ENCODE measurements at places on chromosomes 1 and 21.
A peak's percentile ranks its signal among the peaks of the same experiment; 100 is the strongest.

DNA sequence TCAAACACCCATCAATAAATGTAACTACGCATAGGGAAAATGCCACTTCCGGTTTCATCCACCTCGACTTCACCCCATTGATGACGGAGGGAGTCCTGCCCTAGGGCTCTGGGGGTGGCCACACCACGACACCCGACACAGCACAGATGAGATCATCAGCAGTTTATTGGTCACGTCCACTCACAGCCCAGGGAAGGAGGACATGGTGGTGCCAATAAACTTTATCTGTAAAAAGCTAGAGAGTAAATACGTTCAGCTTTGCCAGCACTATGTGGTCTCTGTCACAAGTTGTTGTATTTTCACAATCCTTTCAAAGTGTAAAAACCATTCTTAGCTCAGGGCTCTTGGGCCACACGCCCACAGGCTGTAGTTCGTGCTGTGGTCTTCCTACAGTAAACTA is 16.3 kb downstream of the SETD4 start:
- peak; percentile 94 for DNase-seq

DNA sequence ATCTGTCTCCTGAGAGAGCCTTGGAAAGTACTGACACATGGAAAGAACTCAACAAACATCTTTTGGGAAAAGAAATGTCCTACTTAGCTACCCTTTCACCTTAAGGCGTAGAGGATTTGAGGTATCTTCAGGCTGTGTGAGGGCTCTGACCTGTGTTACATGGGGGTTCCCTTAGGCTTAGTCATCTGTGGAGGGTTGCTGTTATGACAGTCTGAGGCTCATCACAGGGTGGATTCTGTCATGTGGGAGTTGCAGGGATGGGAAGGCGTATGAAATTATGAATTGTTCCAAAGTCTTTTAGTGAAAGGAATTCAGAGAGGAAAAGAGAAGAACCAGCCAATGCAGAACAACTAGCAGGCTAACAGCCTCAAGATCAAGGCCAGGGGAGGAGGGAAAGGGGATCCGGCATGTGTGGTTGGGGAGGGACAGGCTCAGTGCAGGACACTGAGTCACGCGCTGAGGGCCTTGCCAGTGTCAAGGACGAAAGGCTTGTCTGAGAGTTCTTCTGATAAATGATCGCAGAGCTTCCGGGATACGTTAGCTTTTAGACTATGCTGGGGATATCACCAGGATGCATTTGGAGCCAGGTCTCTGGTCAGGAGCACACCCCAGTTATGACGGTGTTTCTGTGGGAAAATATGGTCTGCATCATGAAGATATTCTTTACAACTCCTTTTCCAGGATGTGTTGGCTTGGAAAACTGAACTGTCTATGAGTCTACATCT is 24.6 kb upstream of the PLA2G2C start:
- no peak for DNase-seq

DNA sequence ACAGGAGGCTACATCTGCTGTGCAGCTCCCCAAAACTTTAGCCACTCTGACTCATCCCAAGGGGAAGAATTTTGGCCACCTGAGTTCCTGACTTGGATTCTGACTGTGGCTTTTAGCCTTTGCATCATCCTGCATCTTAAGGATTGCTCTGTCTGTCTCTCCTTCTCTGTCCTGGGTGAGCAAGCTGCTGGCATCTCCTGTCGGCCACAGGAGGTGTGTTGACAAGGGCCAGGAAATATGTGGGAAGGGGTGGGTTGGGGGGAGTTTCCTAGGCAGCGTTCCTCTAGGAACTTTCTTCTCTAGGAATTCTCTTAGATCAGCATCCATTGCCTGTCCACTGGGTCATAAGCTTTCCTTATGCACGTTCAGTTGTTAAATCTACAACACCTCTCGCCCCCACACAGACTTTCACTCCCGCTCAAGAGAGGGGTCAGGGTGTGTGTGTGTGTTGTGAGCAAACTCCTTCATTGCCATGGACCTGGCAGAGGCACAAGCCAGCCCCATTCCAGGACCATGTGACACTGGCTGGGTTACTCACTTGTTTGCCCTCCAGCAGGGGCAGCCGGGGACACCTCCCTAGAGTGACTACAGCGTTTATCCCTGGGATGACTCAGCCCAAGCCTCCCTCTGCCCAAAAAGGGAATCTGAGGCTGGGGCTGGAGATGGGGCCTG is 145.0 kb upstream of the DUSP10 start:
- peak; percentile 93 for DNase-seq

GRCh38 chr1:111234866-111235265 is 7.4 kb downstream of the CHI3L2 start:
- no peak for DNase-seq

DNA sequence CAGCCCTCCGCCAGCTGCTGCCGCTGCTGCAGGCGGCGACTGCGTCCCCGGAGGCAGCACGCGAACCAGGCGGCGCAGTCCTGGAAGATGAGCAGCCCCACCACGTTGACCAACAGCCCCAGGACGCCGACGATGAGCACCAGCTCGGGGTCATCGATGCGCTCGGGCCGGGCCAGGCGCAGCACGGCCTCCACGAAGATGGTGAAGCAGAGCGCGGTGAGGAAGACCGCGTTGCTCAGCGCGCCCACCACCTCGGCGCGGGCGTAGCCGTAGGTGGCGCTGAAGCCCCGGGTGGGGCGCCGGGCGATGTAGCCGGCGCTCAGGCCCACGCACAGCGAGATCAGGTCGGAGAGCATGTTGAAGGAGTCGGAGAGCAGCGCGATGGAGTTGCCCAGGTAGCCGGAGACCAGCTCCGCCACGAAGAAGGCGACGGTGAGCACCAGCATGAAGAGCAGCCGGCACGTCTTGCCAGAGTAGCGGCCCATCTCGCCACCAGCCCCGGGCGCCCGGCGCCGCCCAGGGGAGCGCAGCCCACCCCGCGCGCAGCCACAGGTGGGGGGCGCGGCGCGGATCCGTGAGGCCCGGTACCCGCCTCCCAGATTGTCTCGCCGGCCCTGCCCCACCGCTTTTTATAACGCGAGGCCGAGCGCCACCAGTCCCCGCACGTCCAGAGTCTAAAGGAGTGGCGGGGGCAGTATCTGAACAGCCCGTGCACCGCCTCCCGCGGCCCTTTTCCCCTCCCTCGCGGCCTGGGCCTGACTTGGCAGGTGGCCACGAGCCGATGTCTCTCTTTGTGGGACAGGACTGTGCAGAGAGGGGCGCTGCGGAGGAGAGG is at the start of gene SLC30A10:
Gene SLC30A10, minus strand, starts transcription at position 602 of the 835 bp plus-strand sequence. Its CDS starts 117 bp downstream, at position 485.
- DNase-seq: no peak

DNA sequence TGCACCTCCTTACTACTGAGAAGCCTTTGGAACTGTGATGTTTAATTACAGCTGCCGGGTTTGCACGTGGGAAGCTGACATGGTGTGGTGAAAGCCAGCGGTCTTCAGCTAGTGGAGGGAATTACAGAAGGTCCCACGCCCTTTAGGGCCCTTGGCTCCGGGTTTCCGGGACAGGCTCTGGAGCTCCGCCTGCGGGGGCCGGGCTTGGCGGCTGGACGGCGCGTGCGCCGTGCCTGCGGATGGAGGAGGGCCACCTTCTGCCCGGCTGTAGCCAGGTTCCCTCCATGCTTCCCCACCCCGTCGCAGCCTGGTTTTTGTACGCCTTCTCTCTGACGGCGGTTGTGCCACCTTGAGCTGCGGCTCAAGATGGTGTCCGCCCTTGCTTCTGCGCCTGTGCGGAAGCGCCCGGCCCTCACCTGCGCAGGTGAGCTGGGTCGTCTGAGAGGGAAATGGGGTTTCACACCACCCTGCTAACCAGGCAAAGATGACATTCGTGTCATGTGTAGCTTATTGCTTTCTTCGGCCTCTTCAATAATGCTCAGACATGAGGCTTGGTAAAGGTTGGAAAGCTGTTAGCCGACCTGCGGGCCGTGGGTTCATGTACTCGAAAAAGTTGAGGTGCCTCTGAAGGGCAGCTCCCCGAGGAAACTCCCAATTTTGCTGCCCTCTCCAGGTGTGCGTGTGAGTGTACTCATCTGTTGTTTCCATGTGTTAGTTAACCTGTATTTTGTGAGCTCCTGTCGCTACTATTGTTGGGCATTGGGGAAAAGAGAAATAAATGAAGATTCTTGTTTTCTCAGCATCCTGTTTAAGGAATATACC is 36.6 kb upstream of the OPRD1 start:
- DNase-seq: no peak

DNA sequence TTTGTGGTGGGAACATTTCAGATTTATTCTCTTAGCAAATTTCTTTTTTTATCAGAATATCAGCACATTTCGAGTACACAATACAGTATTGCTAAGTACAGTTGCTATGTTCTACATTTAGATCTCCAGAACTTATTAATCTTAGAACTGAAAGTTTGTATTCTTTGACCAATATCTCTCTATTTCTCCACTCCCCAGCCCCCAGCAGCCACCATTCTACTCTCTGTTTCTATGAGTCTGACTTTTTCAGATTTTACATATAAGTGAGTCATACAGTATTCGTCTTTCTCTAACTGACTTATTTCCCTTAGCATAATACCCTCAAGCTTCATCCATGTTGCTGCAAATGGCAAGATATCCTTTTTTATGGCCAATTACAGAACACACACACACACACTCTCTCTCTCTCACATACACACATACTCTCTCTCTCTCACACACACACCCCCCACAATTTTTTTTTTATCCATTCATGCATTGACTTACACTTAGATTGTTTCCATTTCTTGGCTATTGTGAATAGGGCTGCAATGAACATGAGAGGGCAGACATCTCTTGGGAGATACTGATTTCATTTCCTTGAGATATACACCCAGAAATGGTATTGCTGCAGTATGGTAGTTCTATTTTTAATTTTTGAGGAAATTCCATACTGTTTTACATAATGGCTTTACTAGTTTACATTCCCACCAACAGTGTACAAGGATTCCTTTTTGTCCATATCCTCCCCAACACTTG is 15.7 kb downstream of the RPTN start:
- DNase-seq: no peak

GRCh38 chr1:52917156-52917555 is 4.4 kb downstream of the ECHDC2 start:
- no peak for DNase-seq

DNA sequence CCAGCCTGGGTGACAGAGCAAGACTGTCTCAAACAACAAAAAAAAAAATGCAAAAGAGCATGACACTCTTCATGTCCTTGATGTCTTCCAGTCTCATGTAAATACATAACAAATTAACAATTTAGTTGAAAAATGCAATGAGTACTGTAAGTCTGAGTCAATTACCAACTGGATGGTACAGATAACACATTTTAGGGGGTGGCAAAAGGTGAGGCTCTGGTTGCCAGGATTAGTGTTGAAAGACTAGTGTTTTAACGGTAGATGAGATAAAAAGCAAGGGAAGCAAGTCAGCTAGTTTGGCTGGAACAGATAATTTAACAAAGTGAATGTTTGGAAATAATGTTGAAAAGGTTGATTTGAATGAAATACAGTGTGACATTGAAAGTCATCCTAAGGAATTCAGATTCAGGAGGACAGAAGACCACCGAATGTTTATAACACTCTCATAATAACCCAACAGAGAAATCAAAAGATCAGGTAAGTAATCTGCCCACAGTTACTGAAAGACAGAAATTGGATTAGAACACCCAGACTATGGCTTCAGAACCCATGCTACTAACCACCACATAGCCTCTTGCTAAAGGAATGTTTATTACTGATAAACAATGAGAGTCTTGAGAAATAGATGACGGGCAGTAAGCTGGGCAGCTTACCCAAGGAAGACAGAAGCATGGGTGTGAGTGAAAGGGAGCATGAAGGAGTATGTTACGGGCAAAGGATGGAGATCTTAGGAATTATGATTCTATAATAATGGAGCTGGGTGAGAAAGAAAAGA is 312.4 kb downstream of the HMCN1 start:
- DNase-seq: no peak

- DNase-seq: no peak
Measured at GRCh38 chr1:84510165-84510564, 3.8 kb upstream of the GNG5 start.

DNA sequence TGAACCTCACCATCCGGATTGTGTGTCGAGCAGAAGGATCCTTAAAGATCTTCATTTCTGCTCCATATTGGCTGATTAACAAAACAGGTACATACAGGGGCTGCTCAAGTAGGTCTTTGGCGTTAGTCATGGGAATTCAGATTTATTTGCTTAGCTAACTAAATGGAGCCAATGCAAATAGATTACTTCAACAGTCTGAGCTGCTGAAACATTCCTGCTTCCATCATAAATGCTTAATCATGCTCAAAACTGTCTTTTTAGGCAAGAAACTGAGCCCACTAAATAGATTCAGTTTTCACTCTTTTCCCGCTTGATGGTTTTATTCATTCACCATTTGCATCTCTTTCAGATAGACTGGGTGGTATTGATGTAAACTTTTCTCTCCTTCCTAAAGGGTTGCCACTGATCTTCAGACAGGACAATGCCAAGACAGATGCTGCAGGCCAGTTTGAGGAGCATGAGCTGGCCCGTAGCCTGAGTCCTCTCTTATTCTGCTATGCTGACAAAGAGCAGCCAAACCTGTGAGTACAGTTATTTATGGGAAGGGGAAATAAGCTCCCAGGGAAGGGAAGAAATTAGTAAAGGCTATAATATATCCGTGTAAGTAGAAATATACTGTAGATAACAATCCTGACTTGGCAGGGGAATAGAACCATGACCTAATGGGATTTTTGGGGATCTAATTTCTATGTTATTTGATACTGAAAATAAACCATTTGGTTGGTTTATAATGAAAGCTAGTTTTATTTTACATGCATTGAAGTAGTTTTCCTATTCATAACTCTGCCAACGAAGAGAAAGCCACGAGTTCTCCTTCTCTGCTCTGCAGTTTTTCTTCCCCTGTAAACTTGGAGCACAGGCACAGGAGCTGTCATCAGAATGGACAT is 126.4 kb downstream of the VPS13D start:
- no peak for DNase-seq

DNA sequence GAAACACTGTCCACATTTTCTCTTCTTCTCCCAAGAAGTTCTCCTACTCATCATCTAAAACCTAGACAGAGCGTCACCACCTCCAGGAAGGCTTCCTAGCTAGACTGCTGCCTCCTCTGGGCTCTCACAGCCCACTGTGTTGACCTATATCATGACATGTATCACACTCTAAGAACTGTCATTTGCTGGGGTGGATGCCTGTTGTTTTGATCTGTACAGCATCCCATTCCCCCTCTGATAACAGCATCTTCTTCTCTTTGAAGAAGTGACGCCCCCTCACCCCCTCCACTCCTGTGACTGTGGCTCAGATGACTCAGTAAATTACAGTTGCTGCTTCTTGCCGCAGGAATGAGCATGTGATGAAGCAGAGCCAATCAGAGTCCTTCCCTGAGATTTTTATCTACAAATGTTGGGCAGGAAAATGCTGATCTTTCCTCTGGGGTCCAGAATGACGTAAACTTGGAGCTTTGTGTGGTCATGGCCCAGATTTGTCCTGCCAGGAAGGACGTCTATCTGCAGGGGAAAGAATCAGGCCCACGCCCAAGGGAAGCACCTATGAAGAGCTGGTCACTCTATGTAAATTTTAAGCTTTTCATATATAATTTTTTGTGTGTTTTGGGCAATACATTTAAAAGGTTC is 28.0 kb upstream of the FOXO6 start:
- DNase-seq: peak; percentile 98

GRCh38 chr21:41229509-41230248 is 61.7 kb downstream of the BACE2 start:
- no peak for DNase-seq

GRCh38 chr1:51423073-51423821 is 92.9 kb upstream of the TTC39A start:
- DNase-seq: no peak

- DNase-seq: no peak
Measured at GRCh38 chr1:3077561-3077960, 8.6 kb downstream of the PRDM16 start.

Data from H4 (cell line).